ENCODE measurements at places on chromosomes 7 and 10.

- peak; percentile 85 for DNase-seq
These were observed 48.6 kb upstream of the PPIF start for GRCh38 chr10:79298403-79299244.

- DNase-seq = no peak
These were observed 82.5 kb downstream of the CTTNBP2 start for GRCh38 chr7:117790731-117791130.

- no peak for DNase-seq
These were observed 130.6 kb downstream of the WDR11 start for GRCh38 chr10:120981601-120982391.

DNA sequence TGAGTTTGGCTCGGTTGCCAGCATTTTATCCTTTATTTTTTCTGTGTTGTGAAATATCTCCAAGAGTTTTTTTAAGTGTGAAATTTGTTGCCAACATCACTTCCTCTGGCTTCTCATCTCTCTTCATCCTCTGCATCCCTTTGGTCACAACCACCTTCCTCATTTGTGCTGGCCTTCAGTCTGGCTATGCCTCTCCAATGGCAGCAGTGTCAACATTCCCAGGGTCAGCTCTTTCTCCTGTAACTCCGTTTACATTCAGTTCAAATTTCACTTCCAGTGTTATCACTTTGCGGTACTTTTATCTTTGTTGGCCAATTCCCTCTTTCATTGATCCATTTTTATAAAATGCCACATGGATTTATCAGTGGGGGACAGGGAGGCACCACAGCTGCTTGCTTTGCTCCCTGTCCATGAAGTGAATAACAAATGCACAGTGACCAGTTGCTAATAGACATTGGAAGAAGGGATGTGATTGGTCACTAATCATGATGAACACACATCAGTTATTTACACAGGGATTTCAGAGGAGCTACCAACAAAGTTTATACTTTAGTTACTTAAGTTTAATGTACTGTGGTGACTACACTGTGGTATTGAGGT, 311.4 kb upstream of the LRGUK start:
- no peak for DNase-seq

- DNase-seq = no peak
These were observed 15.4 kb upstream of the KDM7A start for GRCh38 chr7:140192176-140192575.

DNA sequence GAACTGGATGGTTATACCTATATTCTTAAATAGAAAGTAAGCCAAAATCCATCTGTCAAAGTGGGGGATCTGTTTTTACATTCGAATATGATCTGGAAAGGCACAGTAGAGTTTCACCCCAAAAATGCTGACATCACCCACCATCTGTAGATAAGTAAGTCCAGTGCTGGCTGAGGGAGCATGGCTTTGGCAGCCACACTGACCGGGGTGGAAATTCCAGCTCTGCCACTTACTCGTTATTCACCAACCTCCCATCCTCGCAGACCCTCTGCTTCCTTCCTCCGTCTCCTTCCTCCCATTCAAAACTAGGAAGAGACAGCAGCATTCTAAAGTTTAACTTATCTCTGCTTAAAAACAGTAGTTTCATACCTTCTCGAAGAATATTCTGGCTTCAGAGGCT, 84.9 kb upstream of the GATA3 start:
- DNase-seq = no peak

- DNase-seq = no peak
These were observed 2.6 kb downstream of the MRPL43 start for GRCh38 chr10:100984672-100985177.

- no peak for DNase-seq
These were observed 17.2 kb upstream of the CROT start for GRCh38 chr7:87328281-87328680.

DNA sequence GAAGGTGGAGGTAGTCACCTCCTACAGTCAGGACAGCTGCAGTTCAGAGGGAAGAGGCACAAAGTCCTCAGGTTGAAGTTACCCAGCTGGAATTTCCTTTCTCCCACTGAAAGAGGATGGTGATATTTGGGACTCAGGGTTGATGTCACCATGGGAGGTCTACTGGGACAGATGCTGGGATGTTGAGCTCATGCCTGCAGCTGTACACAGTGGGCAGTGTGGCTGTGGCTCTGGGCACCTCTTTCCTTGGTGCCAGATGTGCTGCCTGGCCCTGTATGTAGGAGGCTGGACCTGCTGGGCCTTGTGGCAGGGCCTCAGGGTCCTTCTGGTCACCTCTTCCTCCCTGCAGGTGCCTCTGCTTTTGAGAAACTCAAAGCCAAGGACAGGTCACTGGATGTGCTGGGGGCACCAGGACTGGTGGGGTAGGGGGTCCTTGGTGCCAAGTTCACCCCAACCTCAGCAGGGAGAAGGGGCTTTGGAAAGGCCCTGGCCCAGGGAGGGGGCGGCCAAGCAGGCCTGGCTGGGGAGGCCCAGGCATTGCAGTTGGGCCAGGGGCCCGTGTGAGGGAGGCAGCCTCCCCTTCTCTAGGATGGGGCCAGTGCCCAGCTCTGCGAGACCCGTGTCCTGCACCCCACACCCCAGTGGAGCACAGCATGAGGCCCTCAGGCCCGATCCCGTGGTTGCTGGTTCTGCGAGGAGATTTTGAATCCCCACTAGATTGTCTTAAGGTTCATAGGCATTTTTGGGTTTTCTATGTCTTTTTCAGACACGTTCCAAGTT, 103.1 kb downstream of the BMS1 start:
- no peak for DNase-seq

DNA sequence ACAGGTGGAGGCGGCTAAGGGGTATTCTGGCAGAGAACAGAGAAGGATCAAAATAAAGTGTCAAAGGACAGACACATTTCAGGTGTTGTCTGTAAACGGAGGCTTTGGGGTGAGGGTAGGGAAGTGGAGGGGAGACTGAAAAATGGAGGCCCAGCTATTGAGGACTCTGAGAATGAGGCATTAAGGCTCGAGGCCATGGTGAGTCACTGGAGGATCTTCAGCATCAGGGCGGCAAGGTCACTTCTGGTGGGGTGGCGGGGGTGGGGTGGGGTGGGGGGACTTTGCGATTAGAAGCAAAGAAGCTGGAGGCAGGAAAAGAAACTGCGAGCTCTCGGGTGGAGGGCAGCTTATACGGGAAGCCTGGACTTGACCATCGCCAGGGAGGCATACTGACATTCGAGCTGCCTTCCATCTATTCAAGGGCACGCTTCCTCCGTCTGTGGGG, 58.4 kb upstream of the PCGF5 start:
- DNase-seq = peak; percentile 35

DNA sequence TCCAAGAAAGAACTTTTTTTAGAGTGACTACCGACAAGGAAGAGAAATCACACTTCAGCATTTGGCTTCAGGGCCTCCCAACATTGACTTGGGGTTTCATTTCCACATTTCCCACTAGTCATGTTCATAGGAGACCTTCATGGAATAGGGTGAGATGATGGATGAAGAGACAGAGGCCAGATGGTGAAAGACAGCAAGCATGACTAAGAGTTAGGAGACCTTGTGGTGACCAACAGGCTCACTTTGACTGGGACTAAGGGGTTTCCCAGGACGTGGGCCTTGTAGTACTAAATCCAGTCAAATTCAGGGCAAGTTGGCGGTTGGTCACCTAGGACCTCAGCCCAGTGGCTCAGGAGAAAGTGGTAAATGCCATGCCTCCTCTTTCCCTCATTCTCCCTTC, 3.0 kb upstream of the GIMAP5 start:
- no peak for DNase-seq

DNA sequence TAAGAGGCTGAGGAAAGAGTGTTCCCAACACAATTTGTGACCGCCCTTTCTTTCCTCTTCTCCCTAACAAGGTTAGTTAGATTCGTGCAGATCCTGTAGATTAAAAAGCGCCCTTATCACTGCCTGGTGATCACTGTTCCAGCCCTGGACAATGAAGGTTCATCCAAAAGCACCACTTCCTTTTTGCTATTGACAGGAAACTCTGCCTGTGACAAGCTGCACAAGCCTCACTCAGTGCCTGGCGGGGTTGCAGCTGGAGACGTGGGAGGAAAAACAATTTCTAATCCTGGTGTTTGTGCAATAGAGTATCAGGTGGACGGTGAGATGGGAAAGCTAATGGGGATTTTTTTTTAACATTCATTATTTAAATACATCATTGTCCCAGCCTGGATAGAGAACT, 105.9 kb upstream of the CAV2 start:
- no peak for DNase-seq

DNA sequence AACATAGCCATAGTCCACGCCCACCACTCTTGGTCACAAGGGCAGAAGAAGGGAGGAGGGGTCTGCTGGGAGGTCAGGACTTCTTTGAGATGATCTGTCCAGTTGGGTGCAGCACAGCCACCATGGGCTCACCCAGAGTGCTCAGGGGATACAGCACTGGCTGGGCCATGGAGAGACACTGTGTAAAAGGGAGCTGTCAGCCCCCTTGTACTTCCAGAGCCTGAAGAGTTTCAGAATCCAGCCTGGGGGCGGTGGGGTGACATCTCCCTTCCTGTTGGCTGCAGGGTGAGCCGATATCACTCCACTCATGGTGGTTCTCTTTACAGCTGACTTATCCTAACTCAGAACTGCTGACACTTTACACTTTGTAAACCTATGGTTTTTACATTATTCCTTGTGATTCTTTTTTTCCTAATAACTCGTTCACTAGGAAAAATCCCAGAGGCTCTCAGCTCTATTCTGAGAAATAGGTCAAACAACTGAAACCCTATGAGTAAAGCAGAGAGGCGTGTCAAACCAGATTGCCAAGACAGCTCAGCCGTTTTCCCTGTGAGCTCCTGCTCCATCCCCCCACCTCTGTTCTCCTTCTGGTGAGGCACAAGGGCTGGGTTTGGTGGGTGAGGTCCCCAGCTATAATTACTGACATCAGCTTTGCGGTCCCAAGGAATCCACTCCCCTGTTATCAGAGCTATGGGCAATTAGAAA, 3.2 kb upstream of the MRPS24 start:
- DNase-seq = peak; percentile 77

- DNase-seq = no peak
These were observed 78.8 kb downstream of the FAM13C start for GRCh38 chr10:59283456-59284091.

DNA sequence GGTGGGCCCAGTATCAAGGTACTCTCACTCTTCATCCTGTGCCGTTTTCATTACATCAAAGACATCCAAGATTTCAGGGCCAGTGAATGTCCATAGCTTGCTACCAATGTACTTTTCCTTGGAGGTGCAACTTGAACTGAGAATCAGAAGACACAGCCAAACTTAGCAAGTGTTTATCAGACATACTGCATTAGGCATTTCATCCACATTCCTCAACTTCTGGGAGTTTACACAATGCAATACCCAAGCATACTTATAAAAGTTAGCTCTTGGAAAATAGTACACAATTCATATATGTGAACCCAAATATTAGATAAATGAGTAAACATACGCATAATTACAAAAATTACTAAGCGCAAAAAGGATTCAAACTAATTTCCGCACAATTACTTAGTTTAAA, 216.3 kb upstream of the RHOBTB1 start:
- no peak for DNase-seq

- no peak for DNase-seq
These were observed 9.7 kb upstream of the VSIR start for GRCh38 chr10:71782917-71783490.

GRCh38 chr7:70787771-70788170, 344.2 kb upstream of the GALNT17 start:
- no peak for DNase-seq

DNA sequence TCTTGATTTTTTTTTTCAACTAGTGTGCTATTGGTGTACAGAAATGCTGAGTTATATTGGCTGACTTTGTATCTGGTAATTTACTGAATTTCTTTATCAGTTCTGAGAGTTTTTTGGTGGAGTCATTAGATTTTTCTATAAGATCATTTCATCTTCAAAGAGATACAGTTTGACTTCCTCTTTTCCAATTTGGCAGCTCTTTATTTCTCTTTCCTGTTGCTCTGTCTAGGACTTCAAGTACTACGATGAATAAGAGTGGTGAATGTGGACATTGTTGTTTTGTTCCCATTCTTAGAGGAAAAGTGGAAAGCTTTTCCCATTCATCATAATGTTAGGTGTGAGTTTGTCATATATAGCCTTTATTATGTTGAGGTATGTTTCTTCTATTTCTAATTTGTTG, 50.2 kb downstream of the LOXL4 start:
- no peak for DNase-seq

- DNase-seq = no peak
These were observed 42.3 kb downstream of the ANTXRL start for GRCh38 chr10:46328853-46329689.

GRCh38 chr10:79025199-79025832, 43.5 kb upstream of the ZMIZ1 start:
- no peak for DNase-seq

GRCh38 chr10:8437896-8438295, 383.4 kb downstream of the GATA3 start:
- no peak for DNase-seq

DNA sequence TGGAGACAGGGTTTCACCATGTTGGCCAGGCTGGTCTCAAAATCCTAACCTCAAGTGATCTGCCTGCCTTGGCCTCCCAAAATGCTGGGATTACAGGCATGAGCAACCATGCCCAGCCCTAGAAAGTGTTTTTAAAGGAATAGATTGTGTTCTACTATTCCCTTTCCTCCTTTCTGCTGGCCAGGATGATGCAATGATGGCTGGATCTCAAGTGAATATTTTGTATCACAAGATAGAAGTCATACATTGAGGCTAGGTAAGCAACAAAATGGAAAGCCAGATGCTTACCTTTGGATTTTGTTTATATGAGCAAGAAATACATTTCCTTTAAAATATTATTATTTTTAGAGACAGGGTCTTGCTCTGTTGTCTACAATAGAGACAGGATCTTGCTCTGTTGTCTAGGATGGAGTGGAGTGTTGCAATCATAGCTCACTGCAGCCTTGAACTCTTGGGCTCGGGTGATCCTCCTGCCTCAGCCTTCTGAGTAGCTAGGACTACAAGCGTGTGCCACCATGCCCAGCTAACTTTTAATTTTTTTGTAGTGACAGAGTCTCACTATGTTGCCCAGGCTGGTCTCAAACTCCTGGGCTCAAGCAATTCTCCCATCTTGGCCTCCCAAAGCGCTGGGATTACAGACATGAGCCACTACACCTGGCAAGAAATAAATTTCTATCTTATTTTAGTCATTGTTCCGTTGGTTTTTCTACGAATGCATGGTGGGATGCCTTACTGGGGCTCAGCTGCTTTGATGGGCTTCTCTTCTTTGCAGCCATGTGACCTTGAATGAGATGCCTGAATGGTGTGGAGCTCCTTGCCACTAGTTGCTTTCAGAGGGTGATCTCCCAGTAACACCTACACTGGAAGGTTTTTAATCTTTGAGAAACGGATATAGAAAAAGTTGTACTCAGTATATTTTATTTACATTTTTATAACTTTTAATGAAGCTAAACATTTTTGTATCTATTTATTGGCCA, 5.8 kb upstream of the AEBP1 start:
- DNase-seq = no peak

DNA sequence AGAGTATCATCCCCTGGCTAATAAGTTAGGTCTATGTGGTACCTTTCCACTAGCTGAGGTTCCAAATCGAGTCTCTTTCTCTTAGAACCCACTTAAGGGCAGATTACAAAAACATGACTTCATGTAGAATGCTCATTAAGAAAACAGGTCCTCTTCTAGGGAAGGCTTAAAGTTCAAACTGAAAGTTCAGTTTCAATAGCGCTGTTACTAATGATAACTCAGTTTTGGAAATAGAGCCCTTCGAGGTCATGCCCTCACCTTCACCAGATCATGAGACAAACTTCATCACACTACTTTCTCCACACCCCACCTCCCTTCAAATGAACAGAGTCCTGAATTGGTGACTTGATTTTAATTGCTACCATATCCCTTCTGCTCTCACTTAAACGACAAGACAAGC, 26.2 kb downstream of the HGF start:
- no peak for DNase-seq

- DNase-seq = peak; percentile 80
These were observed 248.9 kb downstream of the COBL start for GRCh38 chr7:51067757-51068156.
